ENCODE measurements at places on chromosomes 1 and 21.

- DNase-seq, result no peak
Measured at GRCh38 chr1:84611091-84611490, 36.9 kb upstream of the CTBS start.

- no peak for DNase-seq
Measured at GRCh38 chr1:189496768-189497167, 980.9 kb downstream of the BRINP3 start.

- DNase-seq, result no peak
Measured at GRCh38 chr1:77282187-77282865, 507 bp downstream of the AK5 start.

GRCh38 chr1:226033582-226033981, 28.9 kb upstream of the H3-3A start:
- no peak for DNase-seq

GRCh38 chr1:5374192-5374591, 618.0 kb downstream of the NPHP4 start:
- no peak for DNase-seq

DNA sequence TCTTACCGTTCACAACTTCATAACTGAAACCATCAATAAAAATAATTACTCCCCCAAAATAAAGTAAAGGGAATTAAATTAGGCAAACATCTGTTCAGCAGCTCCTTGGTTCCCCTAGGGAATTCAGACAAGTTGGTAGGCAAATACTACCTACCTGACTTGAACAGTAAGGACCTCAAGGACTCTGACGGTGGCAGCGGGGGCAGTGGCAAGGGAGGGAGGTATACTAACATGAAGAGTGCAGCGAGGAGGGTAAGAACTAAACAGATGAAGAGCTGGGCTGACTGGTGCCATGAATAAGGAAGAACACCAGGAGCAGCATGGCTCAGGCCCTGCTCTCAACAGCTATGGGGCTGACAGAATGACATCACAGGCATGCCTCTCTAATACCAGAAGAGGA, 33.1 kb downstream of the MTOR start:
- DNase-seq, result no peak

DNA sequence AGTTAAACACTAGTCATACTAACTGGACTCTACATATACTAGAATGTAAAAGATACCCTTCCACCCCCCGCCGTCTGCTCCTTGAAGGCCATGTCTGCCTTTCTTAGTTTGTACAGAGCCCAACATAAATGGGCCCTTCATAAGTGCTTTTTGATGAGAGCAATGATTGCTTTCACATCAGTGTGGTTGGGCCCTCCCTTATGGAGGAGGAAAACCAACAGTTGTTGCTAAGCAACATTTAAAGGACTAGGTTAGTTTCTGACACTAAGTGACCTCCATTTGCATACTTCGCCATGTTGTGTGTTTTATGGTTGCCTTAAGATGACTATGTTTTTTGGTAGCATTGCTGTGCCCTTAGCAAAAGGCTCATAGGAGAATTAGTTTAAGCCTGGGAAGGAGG, 182.0 kb upstream of the SGIP1 start:
- no peak for DNase-seq

DNA sequence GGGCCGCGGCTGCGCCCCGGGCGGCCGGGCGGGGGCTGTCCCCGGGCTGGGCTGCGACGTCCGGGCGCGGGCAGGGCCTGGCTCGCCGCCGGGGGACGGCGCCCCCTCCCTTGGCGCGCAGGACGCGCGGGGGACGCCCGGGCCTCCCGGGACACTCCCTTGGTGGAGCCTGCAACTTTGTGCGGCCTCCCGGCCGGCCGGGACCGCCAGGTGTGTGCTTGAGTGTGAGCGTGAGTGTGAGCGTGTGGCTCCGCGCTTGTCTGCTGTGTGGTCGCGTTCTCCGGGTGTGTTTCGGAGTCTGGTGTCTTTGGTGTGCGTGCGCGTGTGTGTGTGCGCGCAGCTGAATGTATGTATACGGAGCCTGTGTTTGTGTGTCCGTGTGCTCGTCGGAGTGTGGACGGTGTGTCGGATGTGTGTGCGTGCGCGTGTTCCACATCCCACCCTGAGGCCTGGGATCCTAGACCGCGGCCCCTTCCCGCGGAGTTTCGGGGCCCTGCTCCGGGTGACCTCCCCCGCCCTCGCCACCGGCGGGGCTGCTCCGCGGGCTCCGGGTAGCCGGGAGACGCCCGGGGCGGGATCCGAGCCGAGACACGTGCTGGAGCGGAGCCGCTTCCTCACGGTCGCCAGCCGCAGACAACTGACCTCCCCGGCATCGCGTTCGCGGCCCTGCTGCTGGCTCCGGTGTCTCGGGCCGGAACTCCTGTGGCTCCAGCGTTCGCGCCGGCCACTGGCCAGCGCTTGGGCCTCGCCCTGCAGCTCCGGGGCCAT, 1.7 kb downstream of the PTPRU start:
- DNase-seq, result no peak

GRCh38 chr1:159944623-159945455, 574 bp downstream of the IGSF9 start:
- DNase-seq, result no peak

- no peak for DNase-seq
Measured at GRCh38 chr1:61812916-61813315, 70.6 kb downstream of the PATJ start.

- no peak for DNase-seq
Measured at GRCh38 chr1:12231276-12231595, 1.4 kb downstream of the VPS13D start.

DNA sequence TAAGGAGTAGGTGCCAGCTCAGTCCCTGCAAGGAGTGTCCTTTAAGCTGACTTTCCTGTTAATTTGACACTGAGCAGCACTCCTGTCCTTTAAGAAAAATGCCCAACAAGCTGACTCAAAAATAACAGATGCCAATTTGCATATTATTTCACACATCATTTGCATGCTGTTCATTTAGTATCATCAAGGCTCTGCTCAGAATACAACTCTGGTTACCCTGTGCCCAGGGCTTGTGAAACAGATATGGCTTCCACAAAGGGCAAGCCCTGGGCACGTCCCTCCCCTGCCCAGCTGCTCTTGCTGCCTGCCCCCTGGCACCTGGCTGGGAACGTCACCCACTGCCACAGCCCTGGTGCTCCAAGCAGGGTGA, 10.3 kb downstream of the KCNN3 start:
- no peak for DNase-seq

- DNase-seq, result no peak
Measured at GRCh38 chr21:32253215-32253641, 25.6 kb downstream of the MIS18A start.

Measured in CMK (cell line).